ENCODE measurements at places on chromosomes 4 and X.

DNA sequence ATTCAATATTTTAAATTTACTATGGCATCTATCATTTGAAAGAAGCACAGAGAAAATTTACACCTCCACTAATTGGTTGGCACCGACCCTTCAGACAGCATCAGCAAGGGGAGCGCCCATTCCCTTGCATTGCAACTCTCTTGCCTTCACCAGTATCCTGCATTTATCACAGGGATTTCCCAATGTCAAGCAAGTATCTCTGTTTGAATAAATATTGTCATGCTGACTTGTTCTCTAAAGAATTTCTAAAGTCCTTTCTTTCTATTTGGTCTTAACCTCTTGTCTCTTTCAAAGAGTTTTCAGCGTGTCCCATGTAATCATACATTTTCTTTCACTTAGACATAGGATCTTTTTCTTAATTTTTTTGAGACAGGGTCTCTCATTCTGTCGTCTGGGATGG, 10.4 kb downstream of the DCTD start:
- DNase-seq: no peak

GRCh38 chr4:4311193-4311592, 21.1 kb downstream of the ZBTB49 start:
- DNase-seq: no peak

DNA sequence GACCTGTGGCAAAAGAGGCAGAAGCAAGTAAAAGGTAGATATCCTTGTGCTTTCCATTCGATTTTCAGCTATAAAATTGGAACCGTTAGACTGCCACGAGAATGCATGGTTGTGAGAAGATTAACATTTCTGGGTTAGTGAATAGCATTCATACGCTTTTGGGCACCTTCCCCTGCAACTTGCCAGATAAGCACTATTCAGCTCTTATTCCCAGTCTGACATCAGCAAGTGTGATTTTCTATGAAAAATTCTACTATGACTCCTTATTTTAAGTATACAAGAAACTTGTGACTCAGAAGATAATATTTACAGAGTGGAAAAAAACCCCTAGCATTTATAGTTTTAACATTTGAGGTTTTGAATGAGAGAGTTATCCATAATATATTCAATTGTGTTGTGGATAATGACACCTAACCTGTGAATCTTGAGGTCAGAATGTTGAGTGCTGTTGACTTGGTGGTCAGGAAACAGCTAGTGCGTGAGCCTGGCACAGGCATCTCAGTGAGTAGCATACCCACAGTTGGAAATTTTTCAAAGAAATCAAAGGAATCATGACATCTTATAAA, 3.9 kb downstream of the FGB start:
- no peak for DNase-seq

- DNase-seq: no peak
Measured at GRCh38 chr4:31069151-31069550, 349.0 kb downstream of the PCDH7 start.

GRCh38 chr4:168664242-168664891, 167.5 kb downstream of the PALLD start:
- no peak for DNase-seq

DNA sequence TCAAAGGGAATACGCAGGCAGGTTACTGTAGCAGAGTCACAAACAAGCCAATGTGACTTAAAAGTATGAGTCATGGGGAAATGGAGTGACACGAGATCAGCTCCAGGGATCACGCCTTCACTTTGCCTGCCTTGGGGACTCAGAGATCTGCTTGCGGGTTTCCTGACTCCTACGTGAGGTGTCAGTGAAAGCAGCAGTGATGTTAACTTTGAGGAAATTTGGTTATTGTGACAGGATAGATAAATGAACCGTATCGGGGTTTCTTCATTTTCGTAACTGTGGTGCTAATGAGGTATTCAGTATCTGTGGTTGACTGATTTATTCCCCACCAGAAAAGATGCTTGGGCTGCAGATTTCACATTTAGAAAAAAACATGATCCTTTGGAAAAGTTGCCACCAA, 383.3 kb upstream of the ZFP42 start:
- no peak for DNase-seq

GRCh38 chr4:89308161-89308500, 531 bp upstream of the GPRIN3 start:
- no peak for DNase-seq

Measured in NCI-H774 (cell line).